ENCODE measurements at places on chromosomes 2 and 18. TPM values are rescaled to one million over a fixed set of nuclear protein-coding genes. Genes with fewer than 3 reads are reported as not detected.

Gene C1GALT1C1L
- 1.1 TPM for total RNA-seq

Gene SCYGR2
- total RNA-seq = not detected

Gene POLR1B
- 9.1 TPM for total RNA-seq

Gene TEKT4
- not detected for total RNA-seq

Gene SLC19A3
- total RNA-seq = 2.1 TPM

Gene PLEK
- 4.7 TPM for total RNA-seq

- DNase-seq = no peak
Observed at GRCh38 chr2:235511751-235512698, 18.2 kb downstream of the AGAP1 start.

DNA sequence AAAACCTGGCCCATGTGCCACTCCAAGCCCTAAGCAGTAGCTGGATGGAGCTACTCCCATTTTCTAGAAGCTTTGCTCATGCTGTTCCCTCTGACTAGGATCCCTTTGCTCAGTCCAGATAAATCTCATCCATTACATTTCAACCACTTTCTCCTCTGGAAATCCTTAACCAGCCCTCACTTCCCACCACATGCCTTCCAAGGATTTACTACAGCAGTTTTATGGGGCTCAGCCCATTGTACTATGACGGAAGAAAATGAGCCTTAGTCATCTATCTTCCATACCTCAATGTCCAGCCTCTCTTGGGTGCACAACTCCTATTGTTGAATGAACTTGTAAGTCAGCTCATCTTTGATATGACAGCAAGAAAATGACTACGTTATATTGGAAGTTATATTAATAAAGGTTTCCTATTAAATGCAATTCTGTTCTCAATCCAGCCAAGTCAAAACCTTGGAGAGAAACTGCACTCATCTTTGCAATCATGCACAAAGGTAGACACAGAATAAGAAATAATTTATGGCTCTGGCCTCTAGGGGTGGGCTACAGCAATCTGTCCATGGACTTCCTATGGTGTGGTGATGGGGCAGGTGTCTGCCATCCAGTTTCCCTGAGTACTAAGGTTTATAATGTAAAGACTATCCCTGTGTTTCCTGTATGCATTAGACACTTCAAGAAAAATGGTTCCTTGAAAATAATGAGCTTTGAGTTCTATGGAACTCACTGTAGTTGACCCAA is 3.4 kb downstream of the B4GALT6 start:
- DNase-seq = no peak

- no peak for DNase-seq
Observed at GRCh38 chr18:9436206-9436929, 38.9 kb upstream of the RALBP1 start.

- no peak for DNase-seq
Observed at GRCh38 chr2:143394062-143394461, 264.8 kb downstream of the ARHGAP15 start.

DNA sequence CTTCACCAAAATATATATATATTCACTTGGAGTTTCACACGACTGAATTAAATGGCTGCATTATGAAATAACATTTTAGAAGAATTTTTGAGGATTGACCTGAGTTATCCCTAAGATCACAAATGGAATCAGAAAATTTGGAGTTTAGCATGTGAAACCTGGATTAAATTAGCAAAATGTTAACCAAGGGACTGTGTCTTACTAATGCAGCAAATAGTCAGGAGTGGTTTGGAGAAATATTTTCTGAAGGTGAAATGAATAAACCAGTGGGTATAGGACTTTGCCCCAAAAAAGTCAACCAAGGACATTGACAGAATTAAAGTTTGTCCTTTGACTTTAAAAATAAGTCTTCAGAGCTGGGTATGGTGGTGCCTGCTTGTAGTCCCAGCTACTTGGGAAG is 111.2 kb downstream of the PRPF40A start:
- no peak for DNase-seq

- no peak for DNase-seq
Observed at GRCh38 chr2:157125685-157126084, 131.8 kb upstream of the GALNT5 start.

GRCh38 chr18:12403601-12404506 is 3.9 kb upstream of the PRELID3A start:
- no peak for DNase-seq

DNA sequence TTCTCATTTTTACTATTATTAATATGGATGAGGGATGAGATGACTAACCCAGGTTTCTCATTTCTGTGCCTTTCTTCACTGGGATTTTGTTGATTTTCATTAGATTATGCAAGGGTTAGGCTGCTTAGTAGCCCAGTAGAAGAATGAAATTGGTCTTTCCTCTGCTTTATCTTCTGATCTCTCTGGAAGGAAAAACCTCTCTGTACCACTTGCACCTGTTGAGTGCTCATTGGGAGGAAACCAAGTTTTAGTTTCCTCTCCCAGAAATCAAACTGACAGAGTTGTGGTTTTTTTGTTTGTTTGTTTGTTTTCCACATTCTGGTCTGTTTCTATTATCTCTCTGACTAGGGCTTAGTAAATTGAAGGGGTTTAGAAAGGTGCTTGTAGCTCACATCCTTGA is 60.8 kb downstream of the KIAA1328 start:
- no peak for DNase-seq

GRCh38 chr2:99701503-99701902 is 211.7 kb upstream of the REV1 start:
- no peak for DNase-seq

- no peak for DNase-seq
Observed at GRCh38 chr2:3038636-3039035, 339.0 kb downstream of the EIPR1 start.

- DNase-seq = no peak
Observed at GRCh38 chr2:181554061-181554830, 97.1 kb downstream of the ITGA4 start.

DNA sequence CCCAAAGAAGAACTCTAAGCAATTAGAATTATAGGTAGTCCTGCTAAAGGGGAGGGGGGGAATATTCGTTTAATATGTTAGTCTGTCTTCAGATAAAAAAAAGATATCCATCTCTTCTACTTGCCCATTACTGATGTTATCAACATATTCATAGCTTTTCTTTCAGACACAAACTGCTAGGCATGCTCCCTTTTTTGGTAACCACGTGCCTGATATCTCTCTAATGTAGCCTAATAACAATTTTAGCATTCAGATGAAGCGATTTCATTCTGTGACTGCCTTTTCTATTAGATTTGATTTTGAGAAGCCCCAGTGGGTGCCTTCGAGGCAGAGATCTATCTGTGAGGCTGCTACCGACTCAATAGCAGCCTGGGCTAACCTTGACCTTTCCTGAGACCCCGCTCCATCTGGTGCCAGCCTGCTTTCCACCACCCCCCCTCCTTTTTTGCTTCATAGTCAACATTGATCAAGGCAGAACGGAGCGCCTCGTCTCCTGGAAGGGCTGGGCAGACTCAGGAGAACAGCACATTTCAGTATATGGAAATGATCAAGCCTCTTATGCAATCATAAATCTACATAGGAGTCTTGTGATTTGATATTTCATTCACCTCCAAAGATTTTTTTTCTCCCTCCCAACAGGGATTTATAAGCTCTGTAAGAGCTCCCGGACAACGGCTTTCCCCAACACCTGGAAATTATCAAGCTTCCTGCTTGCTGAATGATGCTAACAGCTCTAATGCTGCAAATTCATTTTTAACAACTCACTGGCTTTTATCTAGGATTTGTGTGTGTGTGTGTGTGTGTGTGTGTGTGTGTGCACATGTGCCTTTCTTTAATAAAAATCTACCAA is 14.7 kb upstream of the BCL11A start:
- DNase-seq = no peak

DNA sequence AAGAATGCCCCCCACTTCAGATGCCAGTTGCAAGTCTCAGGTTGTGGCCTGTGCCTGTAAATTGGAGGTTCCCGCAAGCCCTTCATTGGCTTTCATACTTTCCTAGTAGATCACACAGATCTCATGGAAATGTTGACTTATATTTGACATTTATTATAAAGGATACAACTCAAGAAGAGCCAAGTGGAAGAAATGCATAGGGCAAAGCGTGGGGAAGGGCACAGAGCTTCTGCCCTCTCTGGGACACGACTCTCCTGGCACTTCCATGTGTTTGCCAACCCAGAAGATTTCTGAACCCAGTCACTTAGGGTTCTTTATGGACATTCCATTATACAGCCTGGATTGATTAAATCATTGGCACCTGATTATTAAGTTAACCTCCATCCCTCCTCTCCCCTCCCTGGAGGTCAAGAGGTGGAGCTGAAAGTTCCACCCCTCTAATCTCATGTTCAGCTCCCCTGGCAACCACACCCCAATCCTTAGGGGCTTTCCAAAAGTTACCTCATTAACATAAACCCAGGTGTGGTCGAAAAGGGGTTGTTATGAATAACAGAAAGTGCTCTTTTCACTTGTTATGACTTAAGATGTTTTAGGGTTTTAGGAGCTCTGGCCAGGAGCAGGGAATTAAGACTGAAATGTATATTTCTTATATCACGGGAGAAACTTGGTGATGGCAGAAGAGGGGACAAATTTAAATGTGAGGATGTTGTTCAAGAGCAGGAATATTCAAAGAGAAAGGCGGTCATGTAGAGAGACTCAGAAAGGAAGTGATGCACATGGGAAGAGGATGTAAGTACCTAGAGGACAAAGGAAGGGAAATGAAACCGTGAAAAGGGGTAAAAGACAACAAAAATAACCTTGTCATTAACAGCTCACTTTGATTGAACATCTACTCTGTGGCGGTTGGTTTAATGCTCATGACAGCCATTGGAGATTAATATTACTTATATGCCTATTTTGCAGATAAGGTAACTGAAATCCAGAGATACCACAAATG is 31.8 kb downstream of the SP100 start:
- no peak for DNase-seq

- DNase-seq = no peak
Observed at GRCh38 chr2:104790901-104791495, 62.9 kb upstream of the POU3F3 start.

- DNase-seq = no peak
Observed at GRCh38 chr2:14199040-14199439, 433.5 kb upstream of the LRATD1 start.

DNA sequence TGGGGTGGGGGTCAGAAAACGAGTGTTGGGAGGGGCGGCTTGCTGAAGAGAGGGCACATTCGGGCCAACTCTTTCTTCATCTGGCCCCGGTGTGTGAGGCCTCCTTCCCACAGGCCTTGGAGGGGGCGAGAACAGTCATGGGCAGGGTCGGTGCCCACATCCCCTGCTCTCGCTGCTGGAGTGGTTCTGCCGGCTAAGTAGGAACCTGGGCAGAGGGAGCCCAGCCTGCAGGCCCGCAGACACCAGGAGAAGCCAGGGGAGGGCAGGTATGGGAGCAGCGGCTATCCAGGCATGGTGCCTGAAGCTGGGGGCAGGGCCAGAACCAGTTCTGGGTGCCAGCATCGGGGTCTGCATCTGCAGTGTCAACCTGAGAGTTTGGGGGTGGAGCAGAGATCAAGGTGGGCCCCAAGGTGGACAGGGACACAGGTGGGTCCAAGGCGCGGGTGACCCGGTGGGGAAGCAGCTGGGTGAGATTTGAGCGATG is 46.6 kb upstream of the HPCAL1 start:
- peak; percentile 17 for DNase-seq

DNA sequence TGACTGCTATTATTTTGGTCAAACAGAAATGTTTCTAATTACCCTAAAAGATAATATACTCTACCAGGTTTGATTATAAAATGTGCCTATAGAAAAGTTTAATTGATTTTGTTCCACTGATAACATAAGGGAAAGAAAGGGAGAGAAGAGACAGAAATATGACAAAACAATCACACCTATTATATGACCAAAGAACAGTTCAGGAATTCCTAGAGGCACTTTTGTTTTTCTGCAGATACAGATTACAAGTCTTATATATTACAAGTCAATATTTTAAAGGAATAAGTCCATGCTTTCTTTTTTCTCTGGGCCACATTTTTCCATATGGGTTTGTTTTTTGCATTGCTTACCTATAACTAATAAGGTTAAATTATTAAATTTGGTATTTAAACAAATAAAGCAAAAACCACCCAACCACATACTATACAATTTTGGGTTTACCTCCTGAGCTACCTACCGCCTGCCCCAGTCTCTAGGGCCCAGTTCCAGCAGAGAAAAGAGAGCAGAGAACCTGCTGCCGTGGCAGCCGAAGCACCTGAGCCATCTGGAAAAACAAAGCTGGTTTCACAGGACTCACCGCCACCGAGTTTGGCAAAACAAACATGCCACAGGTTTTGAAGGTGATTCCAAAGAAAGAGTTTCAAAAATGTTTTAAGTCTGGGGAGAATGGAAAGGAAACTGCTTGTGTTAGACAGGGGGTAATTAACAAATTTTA is 92.1 kb downstream of the DYM start:
- no peak for DNase-seq

DNA sequence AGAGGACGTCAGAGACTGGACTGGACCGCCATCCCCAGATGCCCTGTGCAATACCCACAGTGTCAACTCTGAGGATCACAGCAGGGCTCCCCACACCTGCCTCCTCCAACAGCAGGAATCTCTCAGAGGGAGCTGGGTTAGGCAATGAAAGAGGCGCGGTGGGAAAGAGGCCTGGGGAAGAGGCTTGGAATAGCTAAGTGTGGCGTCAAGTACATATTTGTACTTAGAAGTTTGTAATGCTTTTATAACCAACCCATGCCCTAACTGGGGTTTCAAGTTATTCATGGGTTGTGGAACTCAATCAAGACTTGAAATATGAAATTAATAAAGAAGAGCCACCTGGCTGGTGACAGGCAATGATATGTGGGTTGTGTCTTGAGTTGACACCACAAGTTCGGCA is 28.7 kb downstream of the CYP26B1 start:
- no peak for DNase-seq

DNA sequence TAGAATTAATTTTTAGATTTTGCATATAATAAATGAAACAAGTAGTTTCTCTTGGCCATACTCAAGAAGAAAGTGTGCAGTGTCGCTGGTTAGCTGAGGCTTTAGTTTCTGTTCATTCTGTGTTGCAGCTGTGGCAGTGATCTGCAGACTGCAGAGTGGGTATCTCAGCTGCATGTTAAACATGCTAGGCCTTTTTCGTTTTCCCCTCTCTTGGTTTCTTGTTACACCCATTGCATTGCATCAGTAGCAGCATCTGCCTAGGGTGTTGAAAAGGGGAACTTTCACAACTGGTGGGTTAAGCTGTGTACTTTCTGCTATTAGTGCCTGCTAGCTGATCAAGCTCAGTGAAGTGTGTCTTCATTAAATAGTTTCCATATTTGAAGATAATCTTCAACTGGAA is 51.3 kb downstream of the ACSL3 start:
- no peak for DNase-seq
